ENCODE measurements at places on chromosomes 11 and 22. TPM values are rescaled to one million over a fixed set of nuclear protein-coding genes. Genes with fewer than 3 reads are reported as not detected.

The IL10RA gene
- not detected for total RNA-seq

The SCGB2A2 gene
- not detected for total RNA-seq

The NOX4 gene
- not detected for total RNA-seq

The HBB gene
- not detected for total RNA-seq

The ANO5 gene
- 1.9 TPM for total RNA-seq

The SMIM35 gene
- total RNA-seq = not detected

The SULT4A1 gene
- not detected for total RNA-seq

The OR8D4 gene
- not detected for total RNA-seq

The GUCY1A2 gene
- total RNA-seq = 0.05 TPM

The ADAMTS15 gene
- 8.3 TPM for total RNA-seq

The ASPHD2 gene
- total RNA-seq = 1.8 TPM

The MS4A12 gene
- not detected for total RNA-seq

The WNT11 gene
- total RNA-seq = 2.9 TPM

The C1QTNF6 gene
- 10.8 TPM for total RNA-seq

The OR52N4 gene
- total RNA-seq = not detected

The OR10A4 gene
- not detected for total RNA-seq

The H19 gene
- 10.4 TPM for total RNA-seq

The TENM4 gene
- 0.19 TPM for total RNA-seq

The RNF169 gene
- total RNA-seq = 5.4 TPM

The VPREB1 gene
- not detected for total RNA-seq

The SUSD2 gene
- total RNA-seq = 84.1 TPM

The KCNJ11 gene
- total RNA-seq = 6.8 TPM

The RFPL2 gene
- total RNA-seq = 0.11 TPM

The LAYN gene
- total RNA-seq = 3.5 TPM

The TSGA10IP gene
- not detected for total RNA-seq

The TRPC6 gene
- 0.77 TPM for total RNA-seq

The LARGE2 gene
- 2.3 TPM for total RNA-seq

The F2 gene
- 2.1 TPM for total RNA-seq

The DDI1 gene
- not detected for total RNA-seq

The SMC1B gene
- 0.05 TPM for total RNA-seq

The GRK2 gene
- 32.2 TPM for total RNA-seq

The KCNK4 gene
- not detected for total RNA-seq

The PRODH gene
- total RNA-seq = 0.78 TPM

The TRIM6 gene
- 6.9 TPM for total RNA-seq

The GGTLC3 gene
- not detected for total RNA-seq

The MYRF gene
- 18.9 TPM for total RNA-seq

The DEUP1 gene
- total RNA-seq = not detected

The VSTM5 gene
- total RNA-seq = not detected

The FHIP1B gene
- 18.5 TPM for total RNA-seq

The TMEM86A gene
- 0.41 TPM for total RNA-seq

The YPEL4 gene
- total RNA-seq = 0.11 TPM

The CYB5R2 gene
- 3.5 TPM for total RNA-seq

The KCNA4 gene
- not detected for total RNA-seq

The SLC22A8 gene
- total RNA-seq = not detected

The GPHA2 gene
- not detected for total RNA-seq

The KCNJ5 gene
- not detected for total RNA-seq

The MRPL17 gene
- total RNA-seq = 79.3 TPM

The PKNOX2 gene
- not detected for total RNA-seq
